Right ventricle myocardium inferior (tissue), 1 donor: ENCODE measurements at places on chromosomes 5 and 9. TPM values are rescaled to one million over a fixed set of nuclear protein-coding genes. Genes with fewer than 3 reads are reported as not detected.

DNA sequence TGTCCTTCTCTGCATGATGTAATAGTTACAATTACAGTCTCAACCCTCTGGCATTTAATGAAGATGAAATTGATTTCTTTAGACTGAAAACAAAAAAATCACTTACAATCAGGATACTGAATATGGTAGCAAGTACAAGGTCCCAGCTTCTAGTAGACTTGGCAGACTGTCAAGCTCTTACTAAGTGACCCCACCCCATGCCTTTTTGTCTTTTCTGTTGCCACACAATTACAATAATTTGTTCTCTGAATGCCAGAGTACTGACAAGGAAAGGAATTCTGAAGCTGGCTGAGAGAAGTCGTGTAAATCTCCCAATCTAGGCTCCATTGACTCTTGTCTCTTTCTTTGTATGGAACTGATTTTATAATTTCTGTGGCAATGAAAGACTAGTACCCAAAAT, 154.2 kb downstream of the TMC1 start:
- no peak for DNase-seq

DNA sequence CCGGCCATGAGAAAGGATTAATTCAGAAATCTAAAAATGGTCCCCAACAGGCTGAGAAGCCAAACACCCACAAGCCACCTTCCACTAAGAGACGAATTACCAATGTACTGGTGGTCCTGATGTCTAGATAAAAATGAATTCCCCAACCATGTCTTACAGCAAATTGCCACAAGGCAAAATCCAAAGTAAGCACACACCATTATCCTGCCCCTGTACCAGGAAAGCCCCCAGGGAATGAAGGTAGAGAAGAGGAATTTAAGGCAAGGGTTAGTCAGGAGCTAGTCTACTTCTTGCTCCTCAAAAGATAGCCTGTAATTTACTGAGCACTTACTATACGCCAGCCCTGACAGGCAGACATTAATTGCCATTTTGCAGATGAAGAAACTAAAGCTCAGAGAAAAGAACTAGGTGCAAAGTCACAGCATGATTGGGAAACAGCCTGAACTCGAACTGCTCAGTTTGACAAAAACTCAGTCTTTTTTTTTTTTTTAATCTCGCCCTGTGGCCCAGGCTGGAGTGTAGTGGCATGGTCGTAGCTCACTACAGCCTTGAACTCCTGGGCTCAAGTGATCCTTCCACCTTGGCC, 64.3 kb downstream of the RAPGEF1 start:
- no peak for DNase-seq

- DNase-seq: no peak
These were observed 513.6 kb downstream of the HINT1 start for GRCh38 chr5:130651440-130651839.

DNA sequence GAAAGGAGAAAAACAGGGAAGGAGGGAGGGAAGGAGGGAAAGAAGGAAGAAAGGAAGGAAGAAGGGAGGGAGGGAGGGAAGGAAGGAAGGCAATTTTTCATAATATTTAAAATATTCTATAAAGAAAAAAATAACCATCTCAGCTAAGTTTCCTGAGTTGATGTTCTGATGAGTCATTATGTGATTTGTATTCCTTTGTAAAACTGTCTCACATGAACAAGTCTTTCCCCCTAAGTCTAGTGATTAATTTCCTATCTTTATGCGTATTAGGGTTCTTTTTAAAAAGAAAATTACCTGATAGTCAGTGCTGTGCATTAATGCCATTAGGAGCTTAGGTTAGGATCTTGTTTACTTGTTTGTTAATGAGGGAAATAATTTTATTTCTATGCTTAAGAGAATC, 94.1 kb downstream of the RASEF start:
- DNase-seq: no peak

DNA sequence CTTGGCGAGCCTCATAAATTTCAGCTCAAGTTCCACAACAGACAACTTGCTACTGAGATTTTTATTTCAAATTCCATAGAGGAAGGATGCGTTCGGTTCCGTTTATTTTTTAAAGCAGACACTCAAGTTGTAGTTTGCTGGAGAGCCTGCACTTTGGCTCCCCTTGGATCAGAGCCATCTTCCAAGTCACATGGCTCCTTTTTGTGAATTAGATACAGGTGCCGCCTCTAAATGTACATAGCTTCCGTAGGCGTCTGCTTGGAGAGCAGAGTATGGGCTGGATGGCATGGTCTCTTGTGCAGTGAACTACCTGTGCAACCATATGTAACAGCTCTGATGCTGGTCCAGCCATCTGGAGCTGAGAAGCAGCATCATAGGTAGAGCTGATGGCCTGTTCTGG, 73.9 kb upstream of the WWC1 start:
- DNase-seq: no peak

- DNase-seq: no peak
These were observed 299.8 kb upstream of the NUDT12 start for GRCh38 chr5:103862398-103862797.

DNA sequence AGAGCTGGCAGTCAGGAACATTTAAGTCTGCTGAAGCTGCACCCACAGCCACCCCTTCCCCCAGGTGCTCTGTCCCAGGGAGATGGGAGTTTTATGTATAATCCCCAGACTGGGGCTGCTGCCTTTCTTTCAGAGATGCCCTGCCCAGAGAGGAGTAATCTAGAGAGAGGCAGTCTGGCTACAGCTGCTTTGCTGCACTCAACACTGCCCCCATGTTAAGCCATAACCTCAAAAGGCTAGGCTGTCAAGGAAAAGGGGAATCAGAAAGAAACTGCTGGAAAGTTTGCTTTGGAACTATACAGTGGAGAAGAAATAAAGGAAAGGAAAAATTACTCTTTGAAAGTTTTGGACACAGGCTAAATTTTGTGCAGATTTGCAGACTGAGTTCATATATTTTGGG, 127.2 kb downstream of the MACIR start:
- no peak for DNase-seq

PLCXD3 gene
- 76.6 TPM for total RNA-seq

PCDHGA4 gene
- 7.8 TPM for total RNA-seq

ZSWIM6 gene
- 8.1 TPM for total RNA-seq

ZBTB26 gene
- 4.6 TPM for total RNA-seq

TICAM2 gene
- 3.3 TPM for total RNA-seq

RNF183 gene
- total RNA-seq: not detected

THBS4 gene
- total RNA-seq: 32.9 TPM
